SW 1271 (cell line): ENCODE measurements at places on chromosomes 7 and 10.

- no peak for DNase-seq
Observed at GRCh38 chr10:4088354-4089066, 303.5 kb upstream of the KLF6 start.

DNA sequence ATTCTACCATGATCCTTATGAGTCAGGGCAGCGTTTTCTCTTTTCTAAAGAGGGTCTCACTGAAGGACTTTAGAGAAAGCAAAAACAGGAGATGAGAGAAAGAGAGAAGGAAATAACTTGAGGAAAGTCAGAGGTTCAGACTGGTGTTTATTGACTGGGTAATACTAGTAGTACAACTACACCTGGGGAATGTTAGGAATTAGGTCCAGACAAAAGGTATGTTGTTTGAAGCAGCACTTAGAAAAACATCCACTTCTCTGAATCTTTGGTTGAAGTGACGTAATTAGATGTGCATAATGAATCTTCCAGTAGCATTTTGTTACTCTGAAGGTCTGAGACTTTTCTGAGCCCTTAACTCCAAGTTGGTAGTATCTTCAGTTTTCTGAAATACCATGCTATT lies 380.3 kb upstream of the LRGUK start:
- no peak for DNase-seq

DNA sequence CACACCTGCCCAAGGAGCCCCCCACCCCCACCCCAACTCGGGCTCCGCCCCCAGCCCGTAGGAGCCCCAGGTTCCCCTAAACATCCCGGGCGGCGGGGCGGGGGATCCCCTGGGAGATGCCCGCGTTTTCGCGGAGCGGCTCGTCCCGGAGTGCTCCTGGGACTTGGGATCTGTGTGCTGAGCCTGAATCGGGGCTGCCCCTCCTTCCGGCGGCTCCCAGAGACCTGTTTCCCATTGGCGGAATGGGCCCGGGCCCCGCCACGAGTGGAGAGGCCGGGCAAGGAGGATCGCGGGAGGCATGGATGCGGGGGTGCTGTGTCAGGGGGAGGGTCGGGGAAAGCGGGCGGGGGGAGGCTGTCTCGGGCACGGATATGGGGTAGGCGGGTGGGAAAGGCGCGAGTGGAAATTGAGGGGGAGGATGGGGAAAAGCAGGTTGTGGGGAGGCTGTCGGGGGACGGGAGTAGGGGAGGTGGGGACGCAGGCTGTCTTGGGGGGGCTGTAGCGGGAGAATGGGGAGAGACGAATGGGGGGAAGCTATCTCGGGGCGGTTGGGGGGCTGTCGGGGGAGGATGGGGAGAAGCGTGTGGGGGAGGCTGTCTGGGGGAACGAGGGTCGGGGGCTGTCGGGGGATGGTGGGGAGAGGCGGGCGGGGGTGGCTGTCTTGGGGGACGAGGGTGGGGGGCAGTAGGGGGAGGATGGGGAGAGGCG lies 572 bp upstream of the BHLHA15 start:
- DNase-seq = no peak

GRCh38 chr10:48896756-48897440 lies 42.7 kb downstream of the LRRC18 start:
- no peak for DNase-seq

GRCh38 chr10:50392966-50393718 lies 141.8 kb upstream of the ASAH2 start:
- DNase-seq = no peak

- DNase-seq = no peak
Observed at GRCh38 chr10:71237843-71238623, 25.7 kb downstream of the UNC5B start.

GRCh38 chr10:101618871-101619270 lies 30.8 kb downstream of the DPCD start:
- DNase-seq = no peak

- DNase-seq = no peak
Observed at GRCh38 chr7:87178320-87178719, 26.1 kb downstream of the DMTF1 start.

GRCh38 chr7:16356301-16356958 lies 64.9 kb downstream of the CRPPA start:
- DNase-seq = no peak

DNA sequence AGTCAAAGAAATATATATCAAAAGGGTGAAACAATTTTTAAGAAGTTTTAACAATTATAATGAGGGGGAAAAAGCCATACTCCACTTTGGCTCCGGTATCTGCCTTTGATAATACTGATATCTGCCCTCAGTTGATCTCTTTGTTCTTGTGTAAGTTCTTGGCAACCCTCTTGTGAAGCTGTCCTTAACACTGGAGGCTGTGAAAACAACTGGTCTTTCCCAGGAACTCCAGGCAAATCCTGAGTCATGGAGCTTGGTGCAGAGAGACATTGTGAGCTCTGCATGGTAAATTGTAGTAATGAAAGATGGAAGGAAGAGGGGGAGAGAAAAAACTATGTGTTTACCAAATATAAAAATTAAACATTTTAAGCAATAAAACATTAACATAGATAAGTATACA lies 11.9 kb upstream of the ERVW-1 start:
- DNase-seq = no peak

DNA sequence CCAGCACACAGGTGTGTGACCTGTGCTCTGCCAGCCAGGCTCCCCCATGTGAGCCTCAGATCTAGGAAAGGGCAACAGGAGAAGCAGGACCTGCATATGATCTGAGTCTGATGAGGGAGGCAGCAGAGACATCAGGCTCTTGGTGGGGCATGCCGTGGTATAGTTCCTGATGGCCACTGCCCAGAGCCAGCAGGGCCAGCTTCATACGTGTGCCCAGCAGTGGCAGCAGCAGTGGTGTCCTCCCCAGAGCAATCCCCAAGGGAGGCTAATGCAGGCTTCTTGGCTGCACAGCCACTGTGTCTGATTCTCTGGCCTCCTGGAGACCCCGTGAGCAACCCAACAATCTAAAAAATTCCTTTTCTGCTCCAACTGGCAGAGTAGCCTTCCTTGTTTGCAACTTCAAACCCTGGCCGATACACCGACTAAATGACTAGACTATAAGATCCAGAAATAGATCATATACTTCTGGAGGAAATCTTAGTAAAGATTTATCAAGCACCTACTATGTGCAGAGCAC lies 230.6 kb upstream of the ZMIZ1 start:
- no peak for DNase-seq

DNA sequence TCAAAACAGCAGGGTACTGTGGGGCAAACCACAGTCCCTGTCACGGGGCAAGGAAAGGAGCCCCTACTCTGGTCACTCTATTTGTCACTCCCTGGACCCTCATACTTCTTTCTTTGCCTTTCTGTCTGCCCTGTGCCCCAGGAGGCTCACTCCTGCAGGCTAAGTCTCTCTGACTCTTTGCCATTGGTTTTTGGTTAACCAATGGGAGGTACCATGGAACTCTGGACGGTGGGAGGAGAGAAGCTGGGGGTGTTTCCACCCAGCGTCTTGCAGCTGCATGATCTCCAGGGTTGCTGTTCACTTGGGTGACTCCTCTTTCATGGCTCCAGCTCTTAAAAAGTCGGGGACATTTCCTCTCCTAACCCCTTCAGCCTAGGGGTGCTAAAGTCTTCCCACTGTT lies 15.4 kb upstream of the EIF5AL1 start:
- no peak for DNase-seq

DNA sequence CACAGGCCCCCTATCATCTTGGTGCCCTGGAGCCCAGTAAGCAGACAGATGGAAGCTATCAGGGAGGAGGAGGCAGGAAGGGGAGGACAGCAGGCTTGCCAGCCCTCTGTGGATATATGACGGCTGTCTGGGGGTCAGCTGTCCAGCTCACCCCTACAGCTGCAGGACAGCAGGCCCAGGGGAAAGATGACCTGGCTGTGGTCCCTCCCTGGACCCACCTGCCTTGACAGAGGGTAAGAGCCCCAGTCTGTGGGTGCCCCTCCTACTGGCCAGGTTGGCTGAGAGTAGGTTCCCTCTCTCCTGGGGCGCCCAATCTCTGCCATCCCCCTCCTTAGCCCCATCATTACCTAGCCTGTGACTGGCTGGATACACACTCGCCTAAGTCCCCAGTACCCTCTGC lies 62.5 kb downstream of the C10orf143 start:
- DNase-seq = no peak

DNA sequence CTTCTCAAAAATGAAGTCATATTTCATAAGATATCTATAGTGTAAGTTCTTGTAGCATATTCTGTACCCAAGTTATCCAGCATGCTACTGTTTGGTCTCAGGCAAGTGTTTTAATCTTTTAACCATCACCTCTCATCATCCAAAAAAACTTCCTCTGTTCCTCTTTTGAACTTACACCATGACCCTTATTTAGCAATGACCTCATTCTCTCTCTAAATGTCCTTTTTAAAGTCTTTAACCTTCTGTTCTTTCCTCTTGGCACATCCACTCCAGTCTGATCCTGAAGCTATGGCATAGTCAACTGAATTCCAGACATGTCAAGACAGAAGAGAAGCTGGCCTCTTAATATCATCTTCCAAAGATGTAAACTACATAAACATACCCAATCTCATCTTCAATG lies 26.2 kb downstream of the PPP3CB start:
- DNase-seq = no peak

- no peak for DNase-seq
Observed at GRCh38 chr10:85490431-85490830, 876.2 kb downstream of the GRID1 start.

DNA sequence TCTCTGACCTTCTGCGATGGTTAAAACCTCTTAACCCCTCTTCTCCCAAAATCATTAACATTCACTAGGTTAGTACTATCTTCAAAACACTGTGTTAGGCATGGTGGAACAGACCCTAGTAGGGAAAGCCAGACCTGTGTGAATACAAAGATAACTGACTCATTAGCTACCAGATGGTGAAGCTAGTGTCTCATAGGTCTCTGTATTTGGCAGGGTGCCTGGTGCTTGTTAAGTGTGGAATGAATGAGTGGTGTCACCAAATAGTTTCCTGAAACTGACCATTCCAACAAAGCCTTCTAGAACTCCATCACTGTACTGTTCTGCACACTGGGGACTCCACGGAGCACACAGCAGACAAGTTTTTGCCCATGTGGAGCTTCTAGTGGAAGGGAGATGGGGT lies 27.7 kb upstream of the TM9SF3 start:
- DNase-seq = peak; percentile 4
